ENCODE measurements at places on chromosomes 5 and 9.

DNA sequence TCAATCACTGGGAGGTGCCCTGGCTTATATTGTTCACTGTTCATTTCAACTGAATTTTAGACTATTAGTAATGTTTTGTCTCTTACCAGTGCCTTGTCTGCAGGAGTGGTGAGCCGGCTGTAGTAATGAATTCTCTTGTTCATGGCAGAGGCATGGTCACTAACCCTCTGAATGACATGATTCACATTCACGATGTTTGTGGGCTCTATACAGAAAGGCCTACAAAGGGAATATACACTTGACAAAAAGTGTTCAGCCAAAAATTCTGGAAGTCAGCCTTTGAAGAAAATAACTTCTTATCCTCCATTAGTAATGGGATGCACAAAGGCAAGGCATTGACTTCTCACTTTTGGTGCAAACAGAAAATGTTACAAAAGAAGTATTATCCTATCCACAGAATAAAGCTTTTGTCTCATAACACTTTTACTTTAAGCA is 39.6 kb downstream of the SLC38A9 start:
- no peak for DNase-seq

DNA sequence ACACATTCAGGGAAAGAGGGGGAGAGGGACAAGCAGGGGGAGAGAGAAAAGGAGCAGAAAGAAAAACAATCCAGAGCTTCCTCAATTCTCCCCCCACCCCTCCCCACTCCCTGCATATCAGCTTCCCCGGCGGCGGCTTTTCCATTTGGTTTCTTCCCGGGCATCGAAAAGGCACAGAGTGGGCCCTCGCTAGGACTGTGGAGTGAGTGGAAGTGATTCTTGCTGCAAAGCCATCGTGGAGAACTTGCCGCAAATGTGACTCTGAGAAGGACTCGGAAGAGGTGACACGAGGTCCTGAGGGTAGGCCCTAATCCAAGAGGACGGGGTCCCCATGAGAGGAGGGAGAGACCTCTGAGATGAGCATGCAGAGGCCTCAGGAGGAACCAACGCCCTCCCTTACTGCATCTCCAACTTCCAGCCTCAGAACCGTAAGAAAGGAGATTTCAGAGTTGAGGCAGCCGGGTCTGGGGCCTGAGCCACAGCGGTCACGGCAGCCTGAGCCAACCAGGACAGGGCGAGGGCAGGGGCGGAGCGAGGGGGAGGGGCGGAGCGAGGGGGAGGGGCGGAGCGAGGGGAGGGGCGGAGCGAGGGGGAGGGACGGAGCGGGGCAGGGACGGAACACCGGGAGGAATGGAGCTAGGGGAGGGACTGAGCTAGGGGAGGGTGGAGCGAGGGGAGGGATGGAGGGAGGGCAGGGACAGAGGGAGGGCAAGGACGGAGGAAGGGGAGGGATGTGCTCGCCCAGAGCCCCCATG is 21.2 kb upstream of the SARDH start:
- no peak for DNase-seq

DNA sequence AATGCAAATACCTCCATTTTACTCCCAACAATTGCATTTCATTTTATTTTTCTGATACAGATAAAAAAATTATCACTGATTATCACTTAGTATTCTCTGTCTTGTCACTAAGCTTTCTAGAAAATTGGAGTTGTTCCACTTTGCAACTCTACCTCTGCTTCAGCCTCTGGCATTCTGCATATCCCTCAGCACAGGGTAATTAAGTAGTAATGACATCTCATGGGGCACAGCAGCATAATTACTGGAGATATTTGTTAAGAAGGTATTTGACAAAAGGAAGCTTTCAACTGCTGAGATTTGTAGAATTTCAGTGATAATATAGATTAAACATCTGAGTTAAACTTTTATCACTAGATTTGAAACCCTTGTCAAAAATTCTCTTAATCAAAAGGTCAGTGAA is 446.2 kb downstream of the HTR1A start:
- no peak for DNase-seq

DNA sequence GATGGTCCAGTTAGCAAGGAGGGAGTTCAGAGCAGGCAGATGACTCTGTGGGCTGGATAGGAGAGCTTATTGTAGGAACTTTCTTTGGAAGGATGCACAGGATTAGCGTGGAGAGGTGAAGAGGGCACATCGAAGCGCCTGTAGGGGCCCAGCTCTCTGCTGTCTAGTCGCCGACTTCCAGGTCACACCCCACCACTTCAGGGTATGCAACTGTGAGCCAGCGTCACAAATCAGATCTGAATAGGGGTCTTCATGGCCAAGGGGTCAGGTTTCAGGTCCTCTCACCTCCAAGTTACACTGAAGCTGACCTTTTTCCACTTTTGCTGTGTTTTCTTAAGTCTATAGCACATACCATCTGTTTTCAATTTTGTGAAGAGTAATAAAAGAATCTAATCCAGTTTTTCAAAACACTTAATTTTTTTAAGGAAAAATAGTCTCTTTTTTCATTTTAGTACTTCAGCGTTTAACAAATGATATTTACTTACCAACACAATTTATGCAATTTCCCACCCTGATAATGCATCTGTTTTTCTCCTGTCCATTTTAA is 364.2 kb upstream of the CLINT1 start:
- no peak for DNase-seq

GRCh38 chr5:160260006-160260775 is 30.9 kb downstream of the FABP6 start:
- no peak for DNase-seq

GRCh38 chr9:95764533-95765319 is 110.8 kb upstream of the ERCC6L2 start:
- DNase-seq: no peak

- no peak for DNase-seq
Observed at GRCh38 chr5:36777105-36777757, 99.3 kb upstream of the NIPBL start.

GRCh38 chr5:172506251-172506650 is 51.9 kb upstream of the SH3PXD2B start:
- no peak for DNase-seq

GRCh38 chr5:142881784-142882126 is 111.6 kb downstream of the ARHGAP26 start:
- no peak for DNase-seq

- no peak for DNase-seq
Observed at GRCh38 chr5:168177831-168178450, 113.5 kb upstream of the WWC1 start.

DNA sequence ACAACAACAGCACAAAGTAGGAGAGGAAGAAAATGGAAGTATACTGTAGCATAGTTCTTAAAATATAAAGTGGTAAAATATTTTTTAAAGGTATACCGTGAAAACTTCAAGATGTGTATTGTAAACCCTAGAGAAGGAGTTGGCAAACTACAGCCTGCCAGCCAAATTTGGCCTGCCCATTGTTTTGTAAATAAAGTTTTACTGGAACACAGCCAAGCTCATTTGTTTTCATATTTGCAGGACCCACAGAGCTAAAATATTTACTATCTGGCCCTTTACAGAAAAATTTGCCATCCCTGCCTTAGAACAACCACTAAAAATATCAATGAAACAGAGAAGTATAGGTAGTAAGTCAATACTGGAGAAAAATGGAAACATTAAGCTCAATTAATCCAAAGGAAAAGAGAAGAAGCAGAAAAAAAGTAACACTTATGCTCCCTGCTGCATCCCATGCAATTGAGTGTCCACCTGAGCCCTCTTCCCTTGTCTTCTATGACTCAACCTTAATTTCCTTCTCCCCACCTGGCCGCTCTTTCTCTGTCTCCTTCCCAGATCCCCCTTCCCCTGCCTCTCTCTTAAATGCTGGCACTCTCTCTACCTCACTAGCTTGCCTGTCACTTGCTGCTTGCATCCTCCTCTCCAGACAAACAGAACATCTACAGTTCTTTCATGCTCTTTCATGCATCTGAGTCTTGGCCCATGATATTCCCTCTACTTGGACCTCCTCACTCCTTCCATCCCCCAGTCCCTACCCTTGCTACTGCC is 50.6 kb upstream of the FER start:
- no peak for DNase-seq

DNA sequence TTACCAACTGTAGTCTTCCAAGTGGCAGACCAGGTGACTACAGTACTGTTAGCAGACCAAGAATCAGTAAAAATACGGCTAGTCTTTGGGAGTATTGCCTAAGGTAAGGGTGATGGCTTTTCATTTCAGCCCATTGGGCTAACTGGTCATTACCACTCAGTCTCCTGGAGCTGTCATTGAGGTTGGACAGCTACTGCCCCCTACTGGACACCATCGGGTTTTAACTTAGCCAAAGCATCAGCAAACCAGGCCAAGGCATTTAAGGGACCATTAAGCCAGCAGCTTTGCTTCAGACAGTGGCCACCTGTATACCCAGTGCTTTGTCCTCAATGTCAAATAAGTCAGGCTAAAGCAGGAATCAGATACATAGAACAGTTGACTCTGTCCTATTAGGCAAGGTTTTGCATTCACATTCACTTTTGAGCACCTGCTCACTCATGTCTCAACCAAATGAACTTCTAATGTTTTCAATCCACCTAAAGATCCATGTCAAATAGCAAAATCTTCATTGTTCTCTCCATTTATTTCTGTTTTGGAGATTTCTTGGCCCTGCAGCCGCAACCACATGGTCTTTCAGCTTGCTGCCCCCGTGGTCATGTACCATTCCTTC is 117.2 kb downstream of the INVS start:
- DNase-seq: no peak

DNA sequence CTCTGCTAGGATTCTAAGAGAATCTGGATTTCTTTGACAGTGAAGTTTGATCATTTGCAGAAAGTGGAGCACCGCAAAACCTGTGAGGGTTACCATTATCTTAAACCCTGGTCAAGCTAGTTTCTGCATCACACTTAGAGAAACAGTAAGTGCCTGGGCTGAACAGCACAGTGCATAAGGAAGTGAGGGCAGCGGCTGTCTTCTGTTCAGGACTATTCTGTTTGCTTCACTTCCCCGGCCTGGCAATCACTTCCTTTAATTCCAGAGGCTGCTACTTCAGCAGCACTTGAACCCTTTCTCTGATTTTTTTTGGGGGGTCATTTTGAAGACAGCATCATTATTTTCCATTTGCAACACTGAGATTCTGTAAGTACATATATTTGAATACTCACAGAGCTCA is 32.0 kb downstream of the SEMA6A start:
- DNase-seq: no peak

DNA sequence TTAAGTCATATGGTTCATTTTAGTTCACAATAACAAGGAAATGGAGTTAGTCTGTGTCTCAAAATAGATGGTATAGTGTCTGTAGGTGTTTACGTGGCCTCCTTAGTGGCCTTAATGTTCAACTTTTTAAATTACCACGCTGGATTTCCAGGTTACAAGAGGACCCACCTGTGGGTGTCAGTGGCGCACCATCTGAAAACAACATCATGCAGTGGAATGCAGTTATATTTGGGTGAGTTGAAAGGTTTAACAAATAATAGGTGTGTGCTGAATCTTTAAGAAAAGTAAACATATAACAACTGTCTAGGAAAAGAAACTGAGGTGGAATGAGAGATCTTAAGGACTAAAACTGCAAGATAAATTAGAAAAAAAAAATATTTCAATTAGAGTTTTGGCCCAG is 2.9 kb downstream of the UBE2B start:
- DNase-seq: no peak

DNA sequence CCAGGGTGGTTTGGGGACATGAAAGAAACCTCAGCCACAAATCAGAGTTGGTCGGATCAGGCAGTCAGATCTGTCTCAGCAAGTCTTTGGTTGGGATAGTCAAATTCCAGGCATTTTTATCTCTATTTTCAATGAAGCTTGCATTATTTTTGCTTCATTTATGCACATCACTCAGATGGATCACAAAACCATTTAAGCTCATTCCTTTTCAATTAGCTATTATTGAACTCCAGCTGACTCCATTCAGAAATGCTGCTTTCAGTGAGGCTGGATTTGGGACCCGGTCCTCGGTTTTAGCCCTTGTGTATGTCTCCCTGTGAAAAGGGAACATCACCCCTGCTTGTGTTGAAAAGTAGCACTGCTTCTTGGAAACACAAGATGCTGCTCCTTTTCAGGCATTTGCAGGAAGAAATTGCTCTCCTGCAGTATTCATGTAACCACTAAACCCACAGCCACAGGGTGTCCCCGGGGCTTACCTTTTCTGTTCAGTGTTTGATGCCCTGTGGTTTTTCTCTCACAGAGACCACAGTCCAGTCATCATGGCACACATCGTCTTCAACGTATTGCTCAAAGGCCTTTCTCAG is 232.9 kb downstream of the NFIB start:
- no peak for DNase-seq

DNA sequence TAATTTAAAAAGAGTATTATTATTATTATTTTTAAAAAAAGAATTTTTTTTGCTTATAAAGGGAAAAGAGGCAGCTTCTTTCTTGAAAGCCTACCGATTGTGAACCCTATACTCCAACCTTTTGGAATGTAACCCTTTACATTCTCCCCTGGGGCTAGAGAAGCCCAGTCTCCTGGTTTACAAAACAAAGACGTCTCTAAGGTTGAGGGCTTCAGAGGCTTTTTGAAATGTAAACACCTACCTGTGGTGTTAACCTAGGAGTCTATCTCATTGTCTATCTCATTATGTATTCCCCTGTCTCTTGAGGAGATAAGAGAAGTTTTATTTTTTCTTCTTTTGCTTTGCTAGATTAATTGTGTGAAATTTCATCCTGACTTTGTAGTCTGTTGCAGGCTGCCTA is 4.7 kb downstream of the TNFSF8 start:
- DNase-seq: no peak

- DNase-seq: no peak
Observed at GRCh38 chr5:45687701-45688100, 8.5 kb downstream of the HCN1 start.

All from hypothalamus (tissue), 51 donors.